Activated naive CD4-positive, alpha-beta T cell treated with Interleukin-2 at 50 U/mL for 16 hours (primary cell): ENCODE measurements at places on chromosomes 5 and 9.
A peak's percentile ranks its signal among the peaks of the same experiment; 100 is the strongest.

- no peak for DNase-seq
These were observed 174.7 kb upstream of the NREP start for GRCh38 chr5:111931655-111932054.

DNA sequence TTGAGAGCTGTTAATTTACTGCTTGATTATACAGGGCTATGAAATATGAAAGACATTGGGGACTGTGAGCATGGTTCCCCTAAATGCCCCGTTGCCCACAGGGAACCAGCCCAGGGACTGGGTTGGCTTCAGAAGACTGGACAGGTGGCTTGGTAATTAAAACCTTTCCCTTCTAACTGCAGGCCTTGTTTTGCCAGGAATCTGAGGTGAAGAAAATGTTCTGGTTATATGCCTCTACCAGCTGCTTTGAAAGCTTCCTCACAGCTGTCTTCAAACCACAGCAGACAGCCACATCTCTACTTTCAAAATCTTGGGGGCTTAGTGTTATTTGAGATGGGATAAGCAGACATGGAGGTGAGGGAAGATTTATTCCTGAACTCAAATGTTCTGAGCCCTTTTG is 153.3 kb upstream of the SPRY4 start:
- DNase-seq: no peak

DNA sequence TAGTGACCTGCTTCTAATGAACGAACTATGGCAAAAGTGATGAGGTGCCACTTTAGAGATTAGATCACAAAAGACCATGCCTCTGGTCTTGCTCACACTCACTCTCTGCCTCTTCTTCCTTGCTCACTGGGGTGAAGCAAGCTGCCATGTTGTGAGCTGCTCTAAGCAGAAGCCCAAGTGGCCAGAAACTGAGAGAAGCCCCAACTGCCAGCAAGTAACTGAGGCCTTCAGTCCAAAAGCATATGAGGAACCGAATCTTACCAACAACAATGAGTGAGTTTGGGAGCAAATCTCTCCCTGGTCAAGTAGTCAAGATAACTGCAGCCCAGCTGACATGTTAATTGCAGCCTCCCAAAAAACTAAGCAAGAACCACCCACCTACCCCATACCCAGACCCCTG is 126.0 kb upstream of the ACO1 start:
- no peak for DNase-seq

DNA sequence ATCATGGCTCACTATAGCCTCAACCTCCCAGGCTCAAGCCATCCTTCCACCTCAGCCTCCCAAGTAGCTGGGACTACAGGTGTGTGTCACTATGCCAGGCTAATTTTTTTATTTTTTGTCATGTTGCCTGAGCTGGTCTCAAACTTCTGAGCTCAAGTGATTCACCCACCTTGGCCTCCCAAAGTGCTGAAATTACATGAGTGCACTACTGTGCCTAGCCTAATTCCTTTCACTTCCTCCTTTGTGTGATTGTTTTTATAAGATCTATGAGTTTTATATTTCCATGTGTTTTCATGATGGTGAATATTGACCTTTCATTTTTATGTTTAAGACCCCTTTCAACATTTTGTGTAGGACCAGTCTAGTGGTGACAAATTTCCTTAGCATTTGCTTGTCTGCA is 55.2 kb upstream of the IL12B start:
- DNase-seq: no peak

- DNase-seq: peak; percentile 24
These were observed 2.9 kb upstream of the CNTRL start for GRCh38 chr9:121071756-121072421.

DNA sequence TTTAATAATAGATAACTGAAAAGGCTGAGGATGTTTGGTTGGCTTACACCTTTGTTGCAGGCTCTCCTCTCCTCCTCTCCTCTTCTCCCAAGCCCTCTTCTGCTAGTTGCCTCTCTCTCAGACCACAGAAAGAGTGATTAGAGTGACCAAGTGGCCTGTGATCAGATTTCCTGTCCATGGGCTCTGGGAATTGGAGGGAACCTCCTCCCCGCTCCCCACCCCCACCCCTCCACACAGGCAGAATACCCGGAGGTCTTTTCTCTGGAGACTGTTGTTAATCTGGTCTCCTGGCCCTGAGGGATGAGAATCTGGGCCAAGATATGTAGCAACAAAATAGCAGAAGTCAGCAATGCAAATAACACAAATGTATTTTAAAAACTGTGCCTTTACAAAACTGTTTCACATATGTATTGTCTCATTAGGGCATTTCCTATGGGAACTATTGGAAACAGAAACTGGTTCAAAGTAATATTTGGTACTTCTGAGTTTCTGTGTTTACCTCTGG is 361.3 kb downstream of the NR2F1-AS1 start:
- DNase-seq: no peak

DNA sequence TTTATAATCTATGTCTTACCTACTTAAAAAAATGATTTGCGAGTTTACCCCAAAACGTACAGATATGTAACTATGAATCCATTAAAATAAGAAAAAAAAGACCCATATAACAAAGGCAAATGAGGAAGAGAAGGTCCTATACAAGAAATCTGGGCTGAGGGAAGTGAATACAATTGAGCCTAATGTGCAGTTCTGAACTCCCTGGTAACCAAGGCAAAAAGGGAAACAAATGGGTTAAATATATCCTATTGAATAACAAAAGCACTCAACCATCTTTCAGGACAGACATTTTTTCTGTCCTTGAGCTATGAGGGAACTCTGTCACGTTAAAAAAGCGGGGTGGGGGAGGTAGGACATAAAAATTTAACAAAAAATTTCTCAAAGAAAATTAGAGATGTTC is 78.6 kb downstream of the PTPN3 start:
- DNase-seq: no peak

- DNase-seq: no peak
These were observed 81.6 kb upstream of the NFIB start for GRCh38 chr9:14395317-14396082.

DNA sequence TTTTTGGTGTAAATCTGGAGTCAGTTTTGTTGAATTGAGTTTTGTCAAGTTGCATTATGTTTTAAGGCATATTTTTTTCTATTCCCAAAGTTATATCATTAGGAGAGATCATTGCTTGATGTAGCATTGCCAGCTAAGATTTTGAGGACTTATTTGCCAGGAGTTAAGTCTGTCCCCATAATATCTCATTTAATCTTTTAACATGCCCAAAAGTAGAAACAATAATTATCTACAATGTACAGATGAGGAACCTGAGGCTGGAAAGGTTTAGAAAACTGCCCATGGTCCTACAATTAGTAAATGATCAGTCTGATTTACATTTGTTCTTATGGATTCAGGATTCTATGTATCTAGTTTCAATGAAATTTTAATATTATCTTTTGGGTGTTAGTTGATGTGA is 4.7 kb downstream of the NIPBL start:
- DNase-seq: no peak

DNA sequence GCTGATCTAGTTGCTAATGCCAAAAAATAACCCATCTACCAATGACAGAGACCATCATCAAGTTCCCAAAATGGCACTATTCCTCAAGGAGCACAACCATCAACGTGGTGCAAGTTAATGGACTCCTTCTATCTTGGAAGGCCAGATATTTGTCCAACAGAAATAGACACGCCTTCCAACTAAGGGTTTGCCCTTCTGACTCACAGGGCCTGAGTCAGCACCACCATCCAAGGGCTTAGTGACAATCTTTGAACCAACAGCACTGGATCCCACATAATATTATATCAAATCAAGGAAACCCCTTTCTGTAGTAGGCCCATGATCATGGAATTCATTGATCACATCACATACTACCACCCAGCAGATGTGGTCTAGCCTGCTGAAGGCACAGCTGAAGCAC is 84.3 kb downstream of the MED27 start:
- DNase-seq: no peak

GRCh38 chr9:89872913-89873707 is 268.3 kb downstream of the GADD45G start:
- DNase-seq: no peak

DNA sequence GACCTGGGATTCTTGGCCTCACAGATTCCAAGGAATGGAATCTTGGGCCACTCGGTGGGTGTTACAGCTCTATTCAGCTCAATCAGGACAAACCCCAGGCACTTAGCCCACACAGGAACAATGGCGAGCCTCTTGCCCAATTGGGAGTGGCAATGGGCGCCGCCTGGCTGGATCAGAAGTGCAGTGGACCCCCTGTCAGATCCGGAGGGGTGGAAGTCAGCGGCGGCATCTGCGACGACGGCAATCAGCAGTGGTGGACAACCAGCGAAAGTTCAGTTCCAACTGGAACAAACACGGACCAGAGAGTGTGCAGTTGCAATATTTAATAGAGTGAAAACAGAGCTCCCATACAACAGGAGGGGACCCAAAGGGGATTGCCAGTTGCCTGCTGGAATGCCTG is 378.3 kb downstream of the CDH9 start:
- DNase-seq: no peak

GRCh38 chr9:106878934-106879333 is 16.0 kb downstream of the ZNF462 start:
- DNase-seq: no peak

GRCh38 chr5:160789219-160789859 is 62.7 kb downstream of the ATP10B start:
- no peak for DNase-seq

GRCh38 chr5:148374690-148375360 is 8.9 kb upstream of the FBXO38 start:
- no peak for DNase-seq

DNA sequence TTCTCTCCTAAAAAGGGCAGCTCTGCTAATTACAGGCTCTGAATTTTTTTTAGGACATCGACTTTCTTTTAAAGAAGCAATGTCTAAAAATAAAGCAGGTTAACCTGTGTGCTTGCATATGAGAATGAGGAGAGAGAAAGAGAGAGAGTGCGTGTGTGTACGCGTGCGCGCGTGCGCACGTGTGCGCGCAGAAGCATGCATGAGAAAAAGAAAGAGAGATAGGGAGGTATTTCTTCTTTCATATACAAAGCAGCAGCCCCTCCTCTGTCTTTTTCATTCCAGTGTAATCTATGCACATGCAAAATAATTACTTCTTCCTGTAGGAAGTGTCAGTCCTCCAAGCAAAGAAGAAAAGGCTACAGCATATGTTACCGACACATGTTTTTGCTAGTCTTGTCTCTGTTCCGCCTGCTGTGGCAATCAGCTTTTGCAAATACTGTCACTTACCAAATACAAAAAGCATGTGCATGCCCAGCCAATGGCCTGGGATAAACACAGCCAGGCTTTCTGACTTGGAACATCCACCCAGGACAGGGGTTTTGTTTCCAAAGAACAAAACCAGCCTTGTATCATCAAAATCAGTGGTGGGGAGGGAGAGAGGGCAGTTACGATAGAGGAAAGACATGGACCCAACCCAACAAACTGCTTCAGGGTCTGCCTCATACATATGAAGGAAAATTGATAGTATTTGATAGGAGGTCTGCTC is 252.3 kb upstream of the SLC24A2 start:
- DNase-seq: no peak

DNA sequence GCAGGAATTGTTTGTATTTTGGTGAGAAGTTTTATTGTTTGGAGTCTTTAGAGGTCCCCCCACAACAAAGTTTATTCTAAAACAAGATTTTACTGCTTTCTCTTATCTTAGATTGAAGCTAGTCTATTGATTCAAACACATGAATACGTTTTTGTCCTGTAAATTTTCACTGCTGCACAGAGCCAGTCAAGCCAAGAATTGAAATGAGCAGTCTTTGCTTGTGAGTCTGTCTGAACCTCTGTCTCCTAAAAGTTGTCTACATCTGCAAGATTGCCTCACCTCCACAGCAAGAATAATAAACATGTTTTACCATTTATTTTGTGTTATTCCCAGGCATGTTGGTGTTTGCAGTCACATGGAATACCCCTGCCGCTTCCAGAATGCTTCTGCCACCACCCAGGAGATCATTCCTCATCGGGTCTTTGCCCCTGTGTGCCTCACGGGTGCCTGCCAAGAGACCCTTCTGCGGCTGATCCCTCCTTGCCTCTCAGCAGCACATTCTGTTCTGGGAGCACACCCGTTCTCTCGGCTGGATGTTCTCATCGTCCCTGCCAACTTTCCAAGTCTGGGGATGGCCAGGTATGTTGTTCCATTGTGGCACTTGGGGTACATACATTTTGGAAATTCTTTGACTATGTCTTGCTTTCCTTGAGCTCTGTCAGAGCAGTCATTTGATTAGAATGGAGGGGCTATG is 74.1 kb downstream of the AOPEP start:
- no peak for DNase-seq

DNA sequence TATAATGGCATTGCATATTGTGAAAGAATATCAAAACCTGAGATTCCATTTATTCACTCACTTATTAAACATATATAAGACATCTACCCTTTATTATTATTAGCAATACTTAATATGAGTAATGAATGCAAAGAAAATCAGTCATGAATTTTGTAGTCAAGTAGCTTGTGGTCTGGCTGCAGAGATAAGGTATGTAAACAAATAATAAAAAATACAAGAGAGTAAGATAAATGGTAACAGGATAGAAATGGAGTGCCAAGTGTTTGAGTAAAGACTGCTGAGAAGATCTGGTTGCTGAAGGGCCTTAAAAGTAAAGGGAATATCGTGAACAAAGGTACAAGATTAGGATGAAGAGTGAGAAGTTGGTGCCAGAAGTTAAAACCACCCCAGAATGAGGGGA is 18.4 kb downstream of the TRIM32 start:
- no peak for DNase-seq

- no peak for DNase-seq
These were observed 94.8 kb downstream of the AOPEP start for GRCh38 chr9:94821098-94821887.

- no peak for DNase-seq
These were observed 28.5 kb upstream of the CDK5RAP2 start for GRCh38 chr9:120608421-120608820.

GRCh38 chr9:121878271-121878822 is 214.8 kb downstream of the TTLL11 start:
- no peak for DNase-seq
